ENCODE measurements at places on chromosomes 3 and 15.

- peak; percentile 93 for DNase-seq
Observed at GRCh38 chr3:127768346-127769008, 53.8 kb downstream of the MGLL start.

DNA sequence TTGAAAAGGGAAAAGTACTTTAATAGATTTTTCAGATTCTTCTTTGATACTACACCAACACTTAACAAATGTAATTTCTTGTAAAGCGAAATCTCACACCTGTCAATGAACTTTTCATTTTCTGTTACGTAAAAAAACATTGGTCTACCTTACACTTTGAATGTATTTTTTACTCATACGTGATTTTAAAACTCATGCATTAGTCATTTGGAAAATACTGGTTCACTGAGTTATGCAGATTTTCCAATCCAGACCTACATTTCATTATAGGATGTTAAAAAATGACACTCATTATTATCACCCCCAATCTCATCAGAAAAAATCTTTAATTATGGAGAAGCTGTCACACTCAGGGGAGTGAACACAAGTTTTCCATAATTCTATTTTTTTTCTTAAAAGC lies 14.7 kb downstream of the VPS39 start:
- DNase-seq, result no peak

- no peak for DNase-seq
Observed at GRCh38 chr15:84818261-84819131, 1.3 kb downstream of the ALPK3 start.

DNA sequence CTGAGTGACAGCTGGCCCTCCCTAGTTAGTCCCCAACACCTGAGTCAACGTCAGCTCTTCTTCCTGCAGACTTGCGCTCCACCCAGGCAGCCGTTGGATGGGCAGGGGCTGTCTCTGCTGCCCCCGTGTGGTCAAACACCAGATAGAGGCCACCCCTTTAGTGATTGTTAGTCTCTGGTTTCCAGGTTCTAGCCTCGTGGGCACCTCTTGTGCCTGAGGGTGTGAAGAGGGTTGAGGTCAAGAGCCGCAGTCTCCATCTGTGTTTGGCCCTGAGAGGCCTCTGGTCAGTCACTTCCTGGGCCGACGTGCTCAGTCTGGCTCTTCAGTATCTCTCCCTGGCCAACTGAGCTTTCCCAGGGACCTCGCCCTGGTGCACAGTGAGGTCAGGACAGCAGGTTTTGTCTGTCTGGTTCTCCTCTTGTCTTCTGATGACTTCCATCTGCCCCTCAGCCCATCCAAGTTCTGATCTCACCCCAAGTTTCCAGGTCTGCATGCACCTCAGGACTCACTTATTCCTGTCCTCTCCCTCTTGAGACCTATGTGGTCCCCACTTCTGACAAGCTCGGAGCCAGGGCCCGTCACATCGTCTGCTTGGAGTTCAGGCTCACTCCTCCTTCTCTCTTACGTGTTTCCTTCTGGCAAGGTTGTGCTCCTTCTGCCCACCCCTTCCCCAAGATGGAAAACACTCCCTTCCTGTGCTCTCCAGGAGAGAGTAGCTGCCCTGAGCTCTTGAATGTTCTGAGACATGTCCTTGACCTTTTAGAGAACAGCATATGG lies 20.9 kb downstream of the CD276 start:
- DNase-seq, result no peak

DNA sequence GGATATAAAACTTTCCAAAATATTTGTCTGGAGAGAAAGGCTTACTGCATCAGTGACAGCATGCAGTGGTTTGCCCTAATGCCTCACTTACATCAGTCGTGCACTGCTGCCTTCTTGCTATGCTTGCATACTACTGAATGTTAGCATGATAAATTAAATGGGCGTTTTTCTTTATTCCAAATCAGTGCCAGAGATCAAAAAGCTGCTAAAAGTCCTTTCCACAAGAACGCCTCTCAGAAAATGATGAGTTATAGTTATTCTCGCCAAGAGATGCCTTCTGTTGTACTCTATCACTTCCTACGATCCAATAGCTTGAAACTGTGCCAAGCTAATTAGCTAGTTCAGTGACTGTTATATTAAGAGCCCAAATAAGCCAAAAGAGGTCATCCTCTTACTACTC lies 345.8 kb upstream of the ROBO2 start:
- DNase-seq, result no peak

GRCh38 chr15:98062869-98063268 lies 102.4 kb downstream of the ARRDC4 start:
- DNase-seq, result no peak

DNA sequence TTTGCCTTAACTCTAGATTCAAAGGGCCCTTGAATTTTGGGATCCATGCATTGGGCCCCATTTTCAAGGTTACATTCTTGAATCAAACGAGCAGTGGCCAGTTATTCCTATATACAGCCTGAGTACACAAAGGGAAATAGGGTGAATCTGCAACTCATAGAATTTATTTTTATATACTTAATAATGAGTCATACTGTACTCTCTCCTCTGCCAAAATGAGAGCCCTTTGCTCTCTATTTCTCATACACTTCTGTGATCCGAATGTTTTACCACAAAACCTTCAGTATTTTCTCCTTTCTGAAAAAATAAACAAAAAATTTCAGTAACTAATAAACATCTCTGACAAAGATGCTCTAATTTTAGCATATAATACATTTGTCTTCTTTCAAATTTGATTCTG lies 116.7 kb downstream of the SERPINI1 start:
- DNase-seq, result no peak

GRCh38 chr3:157046520-157046919 lies 113.4 kb downstream of the CCNL1 start:
- DNase-seq, result no peak

GRCh38 chr3:25473246-25473645 lies 45.2 kb downstream of the RARB start:
- DNase-seq, result no peak

- no peak for DNase-seq
Observed at GRCh38 chr3:182967218-182968204, 12.8 kb downstream of the DCUN1D1 start.

DNA sequence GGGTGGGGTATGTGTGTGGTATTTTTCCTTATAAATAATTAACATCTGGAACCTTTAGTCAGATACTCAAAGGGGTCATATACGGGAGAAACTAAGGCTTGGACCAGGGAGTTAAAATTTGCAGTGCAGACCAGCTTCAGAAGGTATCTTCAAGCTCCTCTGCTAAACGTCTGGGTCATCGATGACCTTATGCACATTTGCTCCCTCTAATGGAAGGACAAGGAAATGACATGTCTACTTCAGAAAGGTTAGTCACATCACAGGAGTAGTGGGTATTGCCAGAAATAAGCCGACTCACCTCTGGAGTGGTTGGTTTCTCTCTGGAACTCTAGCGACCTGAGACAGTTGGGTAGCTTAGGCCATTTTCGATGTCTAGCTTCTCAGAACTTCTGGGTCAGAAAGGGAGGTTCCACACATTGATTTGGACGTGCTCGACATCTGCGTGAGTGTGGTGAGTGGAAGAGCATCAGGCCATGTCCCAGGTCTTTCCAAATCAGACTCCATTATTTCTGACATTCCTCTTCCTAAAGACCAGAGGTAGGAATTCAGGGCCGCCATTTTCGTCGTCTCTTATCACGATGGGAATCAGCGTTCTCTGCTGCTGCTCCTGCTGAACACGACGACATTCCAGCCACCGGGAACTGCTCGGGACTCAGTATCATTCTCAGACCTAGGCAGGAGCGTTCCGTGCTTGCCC lies 31.8 kb upstream of the RASA2 start:
- DNase-seq, result no peak

- DNase-seq, result peak; percentile 59
Observed at GRCh38 chr3:134201201-134202130, 49.2 kb downstream of the RYK start.

DNA sequence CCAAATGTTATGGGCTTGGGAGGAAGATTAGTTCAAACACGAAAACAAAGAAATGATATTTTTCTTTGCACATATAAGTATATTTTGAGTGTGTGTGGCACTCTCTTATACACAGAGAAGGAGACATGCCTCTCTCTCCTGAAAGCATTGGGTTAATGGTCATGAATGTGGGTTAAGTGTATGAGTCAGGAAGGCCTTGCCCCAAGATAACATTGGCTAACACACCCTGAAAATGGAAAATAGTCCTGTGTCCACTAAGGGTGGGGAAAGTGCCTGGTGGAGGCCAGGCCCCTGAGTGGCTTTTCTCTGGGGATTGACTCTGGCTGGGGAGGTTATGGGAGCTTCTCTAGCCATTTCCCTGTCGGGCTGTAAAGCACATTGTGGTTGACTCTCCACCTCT lies 332.7 kb upstream of the ONECUT1 start:
- no peak for DNase-seq

GRCh38 chr3:24496529-24497482 lies 2.2 kb upstream of the THRB start:
- DNase-seq, result no peak

DNA sequence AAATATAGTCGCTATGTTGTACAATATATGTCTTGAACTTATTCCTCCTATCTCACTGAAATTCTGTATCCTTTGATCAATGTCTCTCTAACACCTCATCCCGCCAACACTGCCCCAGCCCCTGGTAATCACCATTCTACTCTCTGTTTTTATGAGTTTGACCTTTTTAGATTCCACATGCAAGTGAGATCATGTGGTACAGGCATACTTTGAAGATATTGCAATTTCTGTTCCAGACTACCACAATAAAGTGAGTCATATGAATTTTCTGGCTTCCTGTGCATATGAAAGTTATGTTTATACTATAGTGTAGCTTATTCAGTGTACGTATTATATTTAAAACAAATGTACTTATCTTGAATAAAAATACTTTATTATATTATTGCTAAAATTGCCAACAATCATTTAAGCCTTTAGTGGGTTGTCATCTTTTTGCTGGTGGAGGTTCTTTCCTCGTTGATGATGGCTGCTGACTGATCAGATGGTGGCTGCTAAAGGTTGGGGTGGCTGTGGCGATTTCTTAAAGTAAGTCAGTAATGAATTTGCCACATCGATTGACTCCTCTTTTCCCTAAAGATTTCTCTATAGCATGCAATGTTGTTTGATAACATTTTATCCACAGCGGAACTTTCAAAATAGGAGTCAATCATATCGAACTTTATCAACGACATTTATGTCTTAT lies 257.2 kb downstream of the NFKBIZ start:
- DNase-seq, result peak; percentile 37

DNA sequence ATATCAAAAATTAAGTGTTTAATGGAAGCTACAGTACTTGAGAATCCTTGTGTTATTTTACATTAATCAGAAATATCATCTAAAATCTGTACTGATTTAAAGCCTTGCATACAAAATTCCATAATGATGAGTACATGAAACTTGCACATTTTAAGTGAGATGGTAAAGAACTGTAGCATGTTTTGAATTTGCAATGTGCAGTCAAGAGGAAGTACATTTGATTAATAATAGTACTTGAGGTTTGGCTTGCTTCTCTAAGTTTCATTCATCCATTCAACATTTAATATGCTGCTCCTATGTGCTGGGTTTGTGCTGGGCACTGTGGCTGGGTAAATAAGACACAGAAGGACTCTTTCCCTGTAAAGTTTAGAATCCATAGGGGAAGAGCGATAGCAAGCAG lies 332.3 kb downstream of the CNTN3 start:
- DNase-seq, result no peak

GRCh38 chr3:54988838-54989630 lies 61.2 kb upstream of the LRTM1 start:
- DNase-seq, result peak; percentile 86

- DNase-seq, result no peak
Observed at GRCh38 chr3:126758026-126758425, 54.0 kb downstream of the CHCHD6 start.

DNA sequence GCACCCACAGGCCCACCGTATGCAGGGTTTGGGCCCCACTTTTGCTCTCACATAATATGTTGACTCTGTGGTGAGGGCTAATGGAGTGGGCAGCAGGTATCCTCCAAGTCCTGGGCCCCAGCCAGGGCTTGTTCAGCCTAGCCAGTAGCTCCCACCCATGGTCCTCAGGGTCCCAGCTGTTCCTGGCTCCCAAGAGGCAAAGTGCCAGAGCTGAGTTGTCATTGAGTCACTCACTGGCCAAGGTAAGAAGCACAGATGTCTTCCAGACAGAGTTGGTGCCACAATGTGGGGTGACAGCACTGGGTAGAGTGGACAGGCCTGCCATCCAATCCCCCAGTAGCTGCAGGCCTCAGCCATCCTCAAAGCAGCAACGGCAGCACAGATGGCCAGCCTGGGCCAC lies 4.3 kb downstream of the SHF start:
- DNase-seq, result no peak

DNA sequence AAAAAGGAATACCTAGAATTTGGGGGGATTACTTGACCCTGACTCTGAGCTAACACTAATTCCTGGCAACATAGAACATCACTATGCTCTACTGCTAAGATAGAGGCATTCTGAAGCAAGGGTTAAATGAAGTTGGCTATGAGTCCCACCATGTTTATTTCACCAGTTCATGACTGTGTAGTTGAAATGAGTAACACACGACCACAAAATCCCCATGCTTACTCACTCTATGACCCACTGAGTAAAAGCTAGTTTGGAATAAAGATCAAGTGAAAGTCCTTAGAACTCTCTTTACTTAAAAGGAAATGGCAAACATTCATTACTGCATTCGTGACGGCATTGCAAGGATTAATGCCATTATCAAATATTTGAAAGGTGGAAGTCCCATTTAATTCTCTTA lies 47.4 kb downstream of the MRPL46 start:
- no peak for DNase-seq

GRCh38 chr15:67049351-67050044 lies 15.9 kb upstream of the SMAD3 start:
- DNase-seq, result peak; percentile 84

DNA sequence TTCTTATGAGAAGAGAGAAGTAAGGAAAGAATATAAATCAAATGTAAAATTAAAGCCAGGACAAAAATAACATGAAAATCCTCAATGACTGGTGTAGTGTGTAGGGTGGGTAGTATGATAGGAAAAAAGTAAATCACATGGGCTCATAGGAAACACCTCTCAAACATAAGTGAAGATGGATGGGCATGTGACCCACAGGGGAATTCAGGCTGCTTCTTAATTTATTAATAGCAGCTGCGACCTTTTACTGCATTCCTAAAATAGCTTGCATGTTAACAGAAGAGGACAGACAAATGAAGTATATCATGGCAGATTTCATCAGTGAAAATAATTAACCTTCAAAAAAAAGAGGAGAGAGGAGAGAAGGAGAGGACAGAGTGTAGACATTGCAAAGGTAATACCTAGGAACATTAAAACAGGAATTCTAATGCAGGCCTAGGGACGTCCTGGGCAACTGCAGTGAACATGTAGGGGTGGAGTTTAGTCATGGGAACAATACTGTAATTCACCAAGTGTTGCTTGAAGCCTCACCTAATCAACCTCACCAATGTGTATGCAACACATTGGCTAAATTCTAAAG lies 132.9 kb downstream of the KCNMB2 start:
- no peak for DNase-seq

DNA sequence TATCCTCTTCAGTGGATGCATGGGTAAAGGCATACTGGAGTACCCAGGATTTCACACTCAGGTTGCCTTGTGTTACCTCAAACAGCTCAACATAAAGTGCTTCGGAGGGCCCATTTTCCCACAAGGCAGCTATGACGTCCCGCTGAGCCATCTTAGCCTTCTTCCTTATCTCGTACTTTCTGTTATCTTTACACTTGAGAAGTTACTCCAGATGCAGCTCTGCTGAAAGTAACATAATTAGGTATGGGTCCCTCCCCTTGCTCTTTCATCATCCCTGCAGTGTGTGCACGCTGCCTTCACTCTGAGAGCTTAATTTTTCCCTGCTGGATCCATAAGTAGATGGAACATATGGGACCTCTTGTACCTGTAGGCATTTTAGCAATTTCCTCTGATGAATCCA lies 410.3 kb downstream of the AGBL1 start:
- DNase-seq, result no peak
